Kidney tubule cell (primary cell): ENCODE measurements at places on chromosomes 5 and 9.

DNA sequence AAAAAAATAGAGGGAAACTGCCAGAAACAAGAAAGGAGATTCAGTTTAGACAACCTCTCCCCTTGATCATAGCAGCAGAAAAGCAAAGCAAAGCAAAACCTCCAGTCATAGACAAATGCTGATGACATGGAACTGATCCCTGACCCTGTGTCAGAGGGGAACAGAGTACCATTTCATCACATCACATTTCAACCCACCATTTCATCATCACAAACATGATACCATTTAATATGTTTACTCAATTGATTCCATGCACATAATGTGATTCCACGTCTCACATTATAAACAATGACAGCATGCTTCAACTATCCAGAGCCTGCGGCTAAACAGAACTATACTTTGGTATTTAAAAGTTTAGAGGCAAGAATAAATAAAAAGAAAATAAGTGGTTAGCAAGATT lies 28.7 kb upstream of the ACOT12 start:
- DNase-seq = no peak

DNA sequence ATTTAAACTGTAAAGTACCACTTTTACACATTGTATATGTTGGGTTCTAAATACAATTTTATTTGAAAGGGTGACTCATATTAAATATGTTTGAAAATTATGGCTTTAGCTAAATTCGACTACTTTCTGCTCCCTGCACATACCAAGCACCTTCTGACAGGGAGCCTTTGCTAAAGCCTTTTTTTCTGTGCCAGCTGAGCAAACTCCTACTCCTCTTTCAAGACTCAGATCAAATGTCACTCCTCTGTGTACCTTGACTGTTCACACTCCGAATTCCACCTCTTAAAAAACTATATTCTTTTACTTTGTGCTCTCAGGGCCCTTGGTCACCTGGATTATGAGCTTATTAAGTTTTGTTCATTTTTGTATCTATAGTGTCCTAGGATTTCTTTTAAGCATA lies 6.5 kb upstream of the OXCT1 start:
- no peak for DNase-seq

DNA sequence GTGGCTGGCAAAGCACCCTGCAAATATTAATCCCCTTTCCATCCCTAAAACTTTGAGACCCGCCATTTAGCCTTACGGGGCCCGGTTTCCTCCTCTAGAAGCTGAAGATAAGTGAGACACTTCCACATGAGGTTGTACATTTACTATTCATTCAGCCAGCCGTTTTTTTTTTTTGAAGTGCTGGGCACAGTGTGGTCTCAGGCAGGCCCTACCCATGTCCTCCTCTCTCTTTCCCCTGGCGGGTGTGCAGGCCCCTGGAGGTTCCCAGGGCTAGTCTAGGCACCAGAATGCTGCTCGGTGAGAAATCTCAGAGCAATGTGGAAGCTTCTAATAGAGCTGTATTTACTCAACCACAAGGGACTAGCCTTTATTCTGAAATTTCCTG lies 107.4 kb upstream of the LARP1 start:
- peak; percentile 17 for DNase-seq

DNA sequence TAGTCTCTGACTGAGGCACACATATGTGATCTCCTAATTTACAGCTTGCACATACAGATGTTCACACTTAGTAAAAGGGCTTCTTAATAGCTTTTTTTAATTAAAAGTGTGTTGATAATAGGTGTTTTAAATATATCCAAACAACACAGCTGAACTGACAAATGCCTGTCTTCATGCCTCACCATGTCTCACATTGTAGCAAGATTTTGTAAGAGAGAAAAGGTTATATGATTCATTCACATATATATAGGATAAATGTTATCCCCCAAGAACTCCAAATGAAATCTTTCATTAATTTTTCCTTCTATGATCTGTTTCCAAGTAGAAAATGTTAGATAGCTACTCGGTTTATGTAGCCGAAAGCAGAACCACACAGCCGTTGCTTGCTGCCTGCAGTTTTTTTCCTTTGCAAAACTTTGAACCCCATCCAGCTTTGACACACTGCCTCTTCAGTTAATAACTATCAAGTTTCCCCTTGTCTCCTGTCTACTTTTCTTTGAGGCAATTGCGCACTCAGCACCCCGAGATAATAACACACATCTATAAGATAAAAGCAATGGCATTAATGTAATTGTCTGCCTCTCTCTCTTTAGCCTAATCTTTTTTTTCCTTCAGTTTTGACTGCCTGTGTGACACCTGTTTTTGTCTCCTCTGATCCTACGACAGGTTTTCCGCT lies 299.2 kb downstream of the BNC2 start:
- DNase-seq = no peak

DNA sequence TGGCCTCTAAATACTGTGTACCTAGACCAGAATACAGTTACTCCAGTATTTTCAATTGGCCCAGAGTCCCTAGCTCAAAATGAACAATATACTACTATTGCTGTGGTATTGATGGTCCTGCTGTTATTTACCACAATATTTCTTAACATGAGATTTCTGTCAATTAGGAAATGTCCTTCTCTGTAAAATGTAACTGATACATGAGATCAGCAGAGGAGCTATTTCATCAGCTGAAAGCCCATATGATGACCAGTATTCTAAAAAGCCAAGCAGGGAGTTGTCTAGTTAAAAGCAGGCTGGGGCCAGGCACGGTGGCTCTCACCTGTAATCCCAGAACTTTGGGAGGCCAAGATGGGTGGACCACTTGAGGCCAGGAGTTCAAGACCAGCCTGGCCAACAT lies 187.7 kb upstream of the PTGER4 start:
- no peak for DNase-seq
